ENCODE measurements at places on chromosomes 16 and 17. TPM values are rescaled to one million over a fixed set of nuclear protein-coding genes. Genes with fewer than 3 reads are reported as not detected.
A peak's percentile ranks its signal among the peaks of the same experiment; 100 is the strongest.

- no peak for DNase-seq
Observed at GRCh38 chr16:88662222-88662842, 559 bp downstream of the MVD start.

DNA sequence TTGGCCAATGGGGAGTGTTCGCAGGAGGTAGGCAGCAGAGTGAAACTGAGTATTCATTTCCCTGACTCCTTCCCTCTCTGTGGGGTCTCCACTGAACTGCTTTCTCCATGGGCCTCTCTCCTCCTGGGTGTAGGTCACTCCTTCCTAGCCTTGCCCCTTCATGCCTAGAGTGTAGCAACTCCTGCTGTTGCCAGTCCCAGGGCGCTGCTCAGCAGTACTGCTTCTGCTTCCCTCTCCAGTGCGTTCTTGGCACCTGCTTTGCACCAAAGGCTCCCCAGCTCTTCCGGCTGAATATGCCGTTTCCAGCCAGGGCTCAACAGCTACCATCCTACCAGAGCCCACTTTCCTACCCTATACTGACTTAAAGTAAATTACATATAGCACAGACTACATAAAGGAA lies 92.2 kb downstream of the MAF start:
- DNase-seq = no peak

- DNase-seq = no peak
Observed at GRCh38 chr17:58327363-58328194, 1.0 kb downstream of the TSPOAP1 start.

GRCh38 chr16:79644971-79645667 lies 44.6 kb upstream of the MAF start:
- peak; percentile 47 for DNase-seq

DNA sequence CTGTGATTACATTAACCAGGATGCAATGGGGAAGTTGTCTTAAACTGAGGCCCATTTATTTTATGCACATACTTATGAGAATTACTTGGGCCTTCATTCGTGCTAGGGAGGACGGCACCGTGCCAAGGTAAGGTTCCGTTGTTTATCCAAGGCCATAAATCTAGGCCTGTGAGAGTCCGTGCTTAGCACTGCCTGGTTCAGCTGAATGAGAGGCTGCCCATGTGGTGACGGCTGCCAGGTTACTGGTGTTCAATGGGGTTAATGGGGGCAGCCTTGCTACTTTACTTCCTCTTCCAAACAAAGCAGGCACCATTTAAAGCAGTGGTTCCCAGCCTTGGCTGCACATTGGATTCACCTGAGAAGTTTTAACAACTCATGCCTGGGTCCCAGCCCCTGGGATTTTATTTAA lies 135.1 kb upstream of the NOL11 start:
- peak; percentile 59 for DNase-seq

DNA sequence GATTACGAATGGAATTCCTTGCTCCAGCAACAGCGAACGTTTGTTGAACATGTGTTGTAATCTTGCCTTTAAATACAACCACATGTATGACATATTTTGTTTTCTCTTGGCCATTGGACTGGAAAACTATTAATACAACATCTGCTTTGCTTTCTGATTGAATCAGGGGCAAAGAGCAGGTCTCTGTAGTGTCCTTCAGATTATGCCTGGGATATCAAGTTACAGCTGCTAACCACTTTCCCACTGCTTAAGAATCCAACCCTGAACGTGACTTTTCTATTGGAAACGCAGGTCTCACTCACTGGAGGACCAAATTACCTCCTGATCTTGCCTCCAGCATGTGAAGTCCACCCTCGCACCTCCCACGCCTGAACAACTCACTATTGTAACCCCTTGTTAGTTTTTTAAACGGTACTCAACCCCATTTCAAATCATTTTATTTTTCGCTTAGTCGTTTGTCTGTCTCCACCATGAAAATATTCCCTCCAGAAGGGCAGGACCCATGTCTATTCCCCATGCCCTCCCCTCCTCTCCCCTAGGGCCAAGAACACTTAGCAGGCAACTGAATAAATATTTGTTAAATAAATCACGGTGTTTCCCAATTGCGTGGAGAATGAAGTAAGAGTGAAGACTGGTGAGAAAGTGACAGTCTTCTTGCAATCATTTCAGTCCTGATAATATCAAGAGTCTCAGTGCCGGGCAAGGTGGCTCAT lies 57.4 kb upstream of the MRTFB start:
- DNase-seq = peak; percentile 80

DNA sequence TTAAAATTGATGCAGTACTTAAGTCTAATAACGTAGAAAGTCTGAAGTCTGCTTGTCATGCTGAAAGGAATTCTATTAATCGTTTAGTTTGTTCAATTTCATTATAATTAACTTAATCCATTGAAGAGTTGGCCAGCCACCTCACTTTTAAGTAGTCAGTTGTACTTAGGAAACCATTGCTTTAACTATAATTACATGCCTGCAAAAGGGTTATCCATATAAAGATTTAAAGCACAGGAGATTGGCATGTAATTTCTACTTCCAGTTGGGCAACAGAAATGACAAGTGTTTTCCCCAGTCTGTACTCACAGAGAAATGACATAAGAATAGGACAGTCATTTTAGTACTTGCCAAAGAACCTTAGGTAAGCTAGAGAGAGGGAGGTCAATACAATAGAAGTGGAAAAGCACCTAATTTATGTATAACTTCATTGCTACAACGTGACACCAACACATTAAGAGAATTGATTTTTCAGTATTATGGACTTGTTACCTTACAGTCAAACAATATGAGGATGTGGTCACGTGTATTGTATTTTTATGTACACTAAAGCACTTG lies 3.7 kb upstream of the USP32 start:
- no peak for DNase-seq

GRCh38 chr16:68298907-68299561 lies 11.7 kb downstream of the SLC7A6OS start:
- DNase-seq = no peak

DNA sequence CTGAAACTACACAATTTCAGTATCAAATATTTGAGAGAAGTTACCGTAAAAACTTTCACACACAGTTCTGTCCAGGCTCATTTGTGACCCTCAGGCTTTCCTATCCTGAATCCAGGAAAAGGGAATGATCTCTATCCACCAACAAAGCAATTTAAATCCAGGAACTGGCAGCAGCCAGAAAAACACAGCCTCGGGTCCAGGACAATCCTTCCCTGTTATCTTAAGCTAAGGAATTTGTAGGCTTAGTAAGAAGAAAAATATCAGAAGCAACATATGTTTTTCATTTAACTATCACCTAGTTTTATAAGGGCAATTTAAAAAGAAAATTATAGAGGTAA lies 47.1 kb downstream of the TEX2 start:
- DNase-seq = no peak

GRCh38 chr17:44398692-44399691 lies 9.5 kb upstream of the ITGA2B start:
- DNase-seq = no peak

DNA sequence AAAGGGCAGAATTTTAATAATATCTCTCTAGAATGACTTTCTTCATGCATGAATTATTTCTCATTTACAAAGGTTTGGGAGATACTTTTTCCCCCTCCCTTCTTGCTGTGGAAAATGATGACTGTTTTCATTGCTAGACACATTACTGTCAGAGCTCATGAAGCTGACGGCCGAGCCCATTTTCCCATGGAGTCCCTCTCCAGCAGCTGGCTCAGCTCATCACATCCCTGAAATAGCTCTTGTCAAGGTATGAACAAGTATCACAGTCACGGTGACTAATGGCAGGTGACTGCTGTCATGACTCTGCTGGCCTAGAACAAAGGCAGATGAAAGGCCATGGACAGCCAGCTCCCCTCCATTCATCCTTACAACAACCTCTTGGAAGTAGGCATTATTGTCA lies 208.1 kb downstream of the ABCC12 start:
- DNase-seq = no peak

- DNase-seq = no peak
Observed at GRCh38 chr16:70255574-70255973, 3.8 kb upstream of the EXOSC6 start.

- no peak for DNase-seq
Observed at GRCh38 chr16:1997494-1998359, 8.0 kb downstream of the SYNGR3 start.

GRCh38 chr16:78065319-78065718 lies 34.1 kb upstream of the WWOX start:
- peak; percentile 57 for DNase-seq

GRCh38 chr16:3830625-3831254 lies 49.8 kb downstream of the CREBBP start:
- no peak for DNase-seq

DNA sequence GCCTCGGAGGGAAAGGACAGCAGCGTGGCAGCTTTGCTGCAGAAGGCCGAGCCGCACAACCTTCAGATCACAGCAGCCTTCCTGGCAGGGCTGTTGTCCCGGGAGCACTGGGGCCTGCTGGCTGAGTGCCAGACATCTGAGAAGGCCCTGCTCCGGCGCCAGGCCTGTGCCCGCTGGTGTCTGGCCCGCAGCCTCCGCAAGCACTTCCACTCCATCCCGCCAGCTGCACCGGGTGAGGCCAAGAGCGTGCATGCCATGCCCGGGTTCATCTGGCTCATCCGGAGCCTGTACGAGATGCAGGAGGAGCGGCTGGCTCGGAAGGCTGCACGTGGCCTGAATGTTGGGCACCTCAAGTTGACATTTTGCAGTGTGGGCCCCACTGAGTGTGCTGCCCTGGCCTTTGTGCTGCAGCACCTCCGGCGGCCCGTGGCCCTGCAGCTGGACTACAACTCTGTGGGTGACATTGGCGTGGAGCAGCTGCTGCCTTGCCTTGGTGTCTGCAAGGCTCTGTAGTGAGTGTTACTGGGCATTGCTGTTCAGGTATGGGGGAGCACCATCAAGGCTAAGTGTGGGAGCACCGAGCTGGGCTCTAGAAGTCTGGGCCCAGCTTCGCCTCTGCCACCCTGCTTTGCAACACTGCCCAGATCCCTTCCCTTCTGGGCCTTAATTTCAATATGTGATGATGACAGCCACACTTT lies 18.6 kb downstream of the NOD2 start:
- DNase-seq = no peak

GRCh38 chr17:77742579-77742978 lies 215.9 kb upstream of the TNRC6C start:
- DNase-seq = no peak

- no peak for DNase-seq
Observed at GRCh38 chr17:27690882-27691281, 59.9 kb downstream of the LGALS9 start.

DNA sequence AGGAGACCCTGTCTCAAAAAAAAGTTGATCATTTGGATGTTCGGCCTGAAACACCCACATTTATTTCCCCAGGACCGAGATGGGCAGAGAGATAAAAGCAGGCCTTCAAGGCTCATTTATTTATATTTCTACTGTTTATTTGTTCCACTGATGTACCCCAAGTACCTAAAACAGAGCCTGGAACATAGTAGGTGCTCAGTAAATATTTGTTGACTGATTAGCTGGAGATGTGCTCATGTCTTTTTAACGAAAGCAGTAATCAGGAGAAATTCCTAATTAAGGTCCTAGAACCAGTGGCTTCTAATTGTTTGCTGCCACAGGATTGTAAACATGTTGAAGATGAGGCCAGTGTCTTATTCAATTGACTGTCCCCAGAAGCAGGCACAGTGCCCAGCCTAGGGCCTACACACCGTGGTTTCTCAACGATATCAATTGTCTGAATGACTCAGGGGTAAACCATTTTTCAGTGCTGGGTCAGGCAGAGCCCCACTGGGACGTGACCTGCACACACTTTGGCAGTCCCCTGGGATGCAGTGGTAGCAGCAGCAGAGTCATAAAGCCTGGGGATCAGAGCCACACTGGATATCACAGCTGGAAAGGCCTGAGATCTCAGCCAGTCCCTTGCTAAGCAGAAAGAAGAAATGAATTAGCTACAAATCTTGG lies 34.8 kb downstream of the SOST start:
- no peak for DNase-seq

GRCh38 chr16:74219706-74220105 lies 76.9 kb upstream of the PSMD7 start:
- DNase-seq = no peak

- no peak for DNase-seq
Observed at GRCh38 chr17:34683390-34683789, 104.0 kb downstream of the TMEM132E start.

DNA sequence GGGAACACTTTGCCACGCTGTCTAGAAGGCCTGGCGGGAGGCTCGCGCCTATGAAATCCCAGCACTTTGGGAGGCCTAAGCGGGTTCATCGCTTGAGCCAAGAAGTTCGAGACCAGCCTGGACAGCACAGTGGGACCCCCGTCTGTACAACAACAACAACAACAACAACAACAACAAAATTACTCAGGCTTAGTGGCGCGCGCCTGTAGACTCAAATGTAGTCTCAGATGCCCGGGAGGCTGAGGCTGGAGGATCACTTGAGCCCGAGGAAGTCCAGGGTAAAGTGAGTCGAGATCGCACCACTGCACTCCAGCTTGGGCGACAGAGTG lies 297 bp upstream of the SLFN13 start:
- no peak for DNase-seq

- DNase-seq = no peak
Observed at GRCh38 chr16:57016831-57017230, 27.5 kb downstream of the NLRC5 start.

GRCh38 chr16:85209526-85210121 lies 97.4 kb upstream of the CIBAR2 start:
- no peak for DNase-seq

- DNase-seq = no peak
Observed at GRCh38 chr16:59566446-59566845, 832.3 kb upstream of the GOT2 start.

DNA sequence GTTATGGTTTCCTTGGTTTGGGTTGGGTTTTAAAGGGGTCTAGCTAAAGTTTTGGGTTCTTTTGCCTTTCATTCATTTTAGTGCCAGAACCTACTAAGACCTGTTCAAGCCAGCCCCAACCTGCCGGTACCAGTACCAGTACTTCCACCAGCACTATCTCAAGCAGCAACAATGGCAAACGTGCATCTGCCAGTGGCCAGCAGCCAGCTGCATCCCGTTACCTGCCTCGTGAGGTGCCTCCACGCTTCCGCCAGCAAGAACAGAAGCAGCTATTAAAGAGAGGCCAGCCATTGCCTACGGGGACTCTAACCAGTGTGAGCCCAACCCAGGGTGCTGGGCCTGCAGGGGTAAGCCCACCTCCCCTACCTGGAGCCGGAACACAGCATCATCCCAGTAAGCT lies 72.9 kb downstream of the TNRC6C start:
- DNase-seq = no peak

DNA sequence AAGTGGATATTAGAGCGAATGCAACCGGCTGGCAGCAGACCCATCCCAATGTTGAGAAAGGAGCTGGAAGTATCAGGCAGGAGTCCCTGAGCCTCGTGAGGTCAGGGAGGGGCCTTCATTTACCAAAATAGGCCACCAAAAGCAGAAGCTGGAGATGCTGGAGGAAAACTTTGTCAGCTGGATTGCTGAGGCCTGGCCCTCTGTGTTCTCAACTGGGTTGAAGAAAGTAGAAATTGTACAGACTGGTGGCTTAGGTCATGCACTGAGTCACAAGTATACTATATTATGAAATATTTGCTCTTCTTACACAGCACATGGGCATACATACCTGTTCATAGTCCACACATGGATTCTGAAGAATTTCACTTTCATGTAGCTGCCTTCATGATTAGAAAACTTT lies 23.2 kb upstream of the TEKT3 start:
- no peak for DNase-seq

Gene GDPD1
- polyA plus RNA-seq = 9.4 TPM

Gene CLDN9
- polyA plus RNA-seq = 2.8 TPM

Gene CDRT15
- polyA plus RNA-seq = 0.43 TPM

Gene GSPT1
- 110 TPM for polyA plus RNA-seq

Gene P3H4
- 44.8 TPM for polyA plus RNA-seq

Gene ACSM2A
- 102 TPM for polyA plus RNA-seq

Gene ABCA3
- 7.8 TPM for polyA plus RNA-seq

Gene GRAPL
- polyA plus RNA-seq = 1.8 TPM

Gene SETD1A
- 22.6 TPM for polyA plus RNA-seq

Measured in renal pelvis (tissue), 12 donors.